Caki2 (cell line): ENCODE measurements at places on chromosomes 16 and 17.

DNA sequence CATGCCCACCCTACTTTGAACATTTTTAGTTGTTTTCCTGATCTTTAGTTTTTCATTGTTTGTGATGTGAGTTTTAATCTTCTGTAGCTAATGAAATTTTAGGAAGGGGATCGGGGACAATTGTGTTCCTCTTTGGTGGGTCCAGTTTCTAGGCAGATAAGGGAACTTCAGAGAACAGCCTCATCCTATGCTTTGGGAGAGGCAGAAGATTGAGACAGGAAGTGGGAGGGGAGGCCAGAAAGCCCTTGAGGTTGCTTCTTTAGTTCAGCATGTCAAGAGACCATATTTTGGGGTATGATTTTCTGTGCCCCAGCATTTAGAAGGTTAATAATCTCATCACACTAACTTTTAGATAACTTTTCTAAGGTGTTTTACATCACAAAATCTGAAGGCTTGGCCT is 191.0 kb downstream of the TANC2 start:
- no peak for DNase-seq

DNA sequence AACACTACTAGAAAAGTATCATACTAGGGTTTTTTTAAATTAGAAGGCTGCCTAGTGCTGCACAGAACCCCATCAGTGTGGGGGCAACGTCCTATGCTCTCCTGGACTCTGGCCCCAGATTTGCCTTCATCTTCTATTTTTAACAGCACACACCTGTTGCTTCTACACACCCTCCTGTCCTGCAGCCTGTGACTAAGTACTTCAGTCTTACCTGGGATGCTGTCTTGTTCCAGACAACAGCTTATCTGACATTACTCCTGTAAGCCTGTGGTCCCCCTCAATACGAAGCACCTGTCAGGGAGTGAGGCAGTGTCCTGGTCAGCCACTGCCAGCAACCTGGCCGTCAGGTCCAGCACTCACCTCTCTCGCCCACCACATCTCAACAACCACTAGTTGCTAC is 247.6 kb upstream of the PSMD7 start:
- no peak for DNase-seq

DNA sequence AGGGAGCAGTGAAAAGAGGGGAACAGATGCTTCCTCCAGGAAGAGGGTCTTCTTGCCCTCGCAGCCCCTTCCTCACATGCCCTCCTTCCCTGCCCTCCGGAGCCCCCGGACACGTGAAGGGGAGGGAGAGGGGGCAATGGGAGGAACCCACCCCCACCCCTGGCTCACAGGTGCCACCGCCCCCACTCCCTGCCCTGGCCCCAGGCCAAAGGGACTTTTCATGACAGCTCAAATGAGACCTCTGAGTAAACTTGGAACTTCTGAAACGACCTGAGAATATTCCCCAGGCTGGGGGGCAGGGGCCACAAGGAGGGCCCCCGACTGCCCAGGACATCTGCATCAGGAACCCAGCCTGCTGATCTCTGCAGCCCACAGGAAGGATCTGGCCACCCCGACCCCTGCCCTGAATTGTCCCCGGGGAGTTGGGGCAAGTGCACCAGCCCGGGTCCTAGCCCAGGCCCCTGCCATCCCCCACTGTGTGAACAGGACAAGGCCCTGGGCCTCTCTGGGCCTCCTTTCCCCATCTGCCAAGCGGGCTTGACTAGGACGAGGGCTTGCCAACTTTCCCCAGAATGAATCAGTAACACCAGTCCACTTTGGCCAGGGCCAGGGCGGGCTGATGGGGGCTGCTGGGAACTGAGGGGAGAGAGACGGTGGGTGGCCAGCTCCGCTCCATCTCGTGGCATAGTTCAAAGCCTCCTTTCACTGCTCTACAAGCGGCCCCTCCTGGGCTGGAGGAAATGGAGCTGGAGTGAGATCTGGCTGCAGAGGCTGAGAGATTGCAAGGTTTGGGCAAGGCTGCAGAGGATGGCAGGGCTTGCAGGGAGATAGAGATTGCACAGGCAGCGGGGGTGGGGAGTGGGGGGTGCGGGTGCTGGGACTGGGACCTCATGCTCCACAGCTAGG is 3.8 kb downstream of the IL21R start:
- DNase-seq = no peak

GRCh38 chr16:84329016-84329415 is 34.3 kb downstream of the WFDC1 start:
- no peak for DNase-seq

- DNase-seq = no peak
These were observed 48.9 kb downstream of the GTF3C1 start for GRCh38 chr16:27500801-27501200.

DNA sequence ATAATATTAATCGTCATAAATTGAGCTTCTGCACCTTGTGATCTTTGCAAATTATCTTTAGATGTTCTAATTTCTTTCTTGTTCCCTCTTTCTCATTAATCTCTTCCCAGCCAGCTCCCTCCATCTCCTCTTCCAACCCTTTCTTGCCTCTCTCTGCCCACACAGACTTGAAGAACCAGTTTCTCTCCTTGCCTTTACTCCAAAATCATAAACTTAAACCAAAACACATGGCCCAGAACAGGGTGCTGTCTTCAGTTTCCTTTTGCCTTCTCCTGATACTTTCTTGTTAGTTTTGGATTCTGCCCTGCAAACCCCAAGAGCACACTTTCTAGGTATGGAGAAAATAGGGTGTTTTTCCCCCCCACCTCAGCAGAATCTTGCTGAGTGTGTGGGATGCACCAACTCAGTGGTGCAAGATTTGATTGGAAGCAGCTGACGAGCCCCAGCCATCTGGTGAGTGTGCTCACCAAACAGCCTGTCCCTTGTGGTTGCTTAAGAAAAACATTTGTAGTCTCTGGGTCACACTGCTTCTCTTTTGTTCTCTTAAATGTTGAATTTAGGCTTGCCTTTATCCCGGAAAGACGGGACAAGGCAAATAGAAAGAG is 175.8 kb upstream of the MAF start:
- no peak for DNase-seq

DNA sequence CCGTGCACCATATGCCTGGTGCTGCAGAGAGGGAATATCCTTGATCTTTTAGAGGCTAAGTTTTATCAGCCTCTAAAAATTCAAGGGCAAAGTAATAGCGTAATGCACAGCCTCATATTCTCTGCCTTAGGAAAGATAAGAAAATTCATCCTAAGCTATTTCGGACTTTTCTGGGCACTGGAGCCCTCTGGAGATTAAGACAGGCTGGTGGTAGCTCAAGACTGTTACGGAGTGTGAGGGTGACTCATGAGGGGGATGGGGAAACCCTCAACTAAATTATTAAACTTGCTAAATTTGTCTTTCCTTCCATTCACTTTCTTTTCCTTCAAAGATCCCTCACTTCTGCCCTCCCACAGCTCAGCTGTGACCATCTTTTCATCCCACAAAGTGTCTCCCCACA is 73.3 kb downstream of the RPH3AL start:
- no peak for DNase-seq

GRCh38 chr16:89607937-89608740 is 5.3 kb upstream of the DPEP1 start:
- no peak for DNase-seq

DNA sequence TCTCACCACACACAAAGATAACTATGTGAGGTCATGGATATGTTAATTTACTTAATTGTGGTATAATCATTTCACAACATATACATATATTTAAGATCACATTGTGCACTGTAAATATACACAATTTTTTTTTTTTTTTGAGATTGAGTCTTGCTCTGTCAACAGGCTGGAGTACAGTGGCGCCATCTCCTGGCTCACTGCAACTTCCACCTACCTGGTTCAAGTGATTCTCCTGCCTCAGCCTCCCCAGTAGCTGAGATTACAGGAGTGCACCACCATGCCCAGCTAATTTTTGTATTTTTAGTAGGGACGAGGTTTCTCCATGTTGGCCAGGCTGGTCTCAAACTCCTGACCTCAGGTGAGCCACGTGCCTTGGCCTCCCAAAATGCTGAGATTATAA is 11.5 kb upstream of the PRSS54 start:
- DNase-seq = no peak
